Activated gamma-delta T cell (primary cell): ENCODE measurements at places on chromosomes 3 and 15.
A peak's percentile ranks its signal among the peaks of the same experiment; 100 is the strongest.

DNA sequence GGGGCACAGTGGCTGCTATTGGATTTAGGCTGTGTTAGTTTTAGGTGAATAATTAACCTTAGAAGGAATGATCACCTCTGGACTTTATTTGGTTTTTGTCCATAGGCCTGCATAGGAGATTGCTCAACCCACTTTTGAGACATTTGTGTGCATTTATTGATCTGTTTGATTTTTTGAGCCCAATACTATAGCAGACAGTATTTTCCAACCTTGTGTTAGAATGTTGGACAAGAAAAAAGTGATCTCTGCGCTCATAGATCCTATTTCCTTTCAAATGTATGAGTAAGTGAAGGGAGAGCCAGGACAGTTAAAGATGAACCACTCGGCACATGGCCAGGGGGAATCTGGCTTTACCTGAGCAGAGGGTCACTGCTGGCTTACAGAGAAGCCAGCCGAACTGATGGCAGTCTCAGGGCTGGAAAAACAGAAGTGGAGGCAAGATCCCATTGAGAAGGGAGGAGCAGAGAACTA, 8.8 kb upstream of the TOPBP1 start:
- no peak for DNase-seq

- no peak for DNase-seq
Observed at GRCh38 chr3:97810779-97811390, 10.9 kb upstream of the CRYBG3 start.

DNA sequence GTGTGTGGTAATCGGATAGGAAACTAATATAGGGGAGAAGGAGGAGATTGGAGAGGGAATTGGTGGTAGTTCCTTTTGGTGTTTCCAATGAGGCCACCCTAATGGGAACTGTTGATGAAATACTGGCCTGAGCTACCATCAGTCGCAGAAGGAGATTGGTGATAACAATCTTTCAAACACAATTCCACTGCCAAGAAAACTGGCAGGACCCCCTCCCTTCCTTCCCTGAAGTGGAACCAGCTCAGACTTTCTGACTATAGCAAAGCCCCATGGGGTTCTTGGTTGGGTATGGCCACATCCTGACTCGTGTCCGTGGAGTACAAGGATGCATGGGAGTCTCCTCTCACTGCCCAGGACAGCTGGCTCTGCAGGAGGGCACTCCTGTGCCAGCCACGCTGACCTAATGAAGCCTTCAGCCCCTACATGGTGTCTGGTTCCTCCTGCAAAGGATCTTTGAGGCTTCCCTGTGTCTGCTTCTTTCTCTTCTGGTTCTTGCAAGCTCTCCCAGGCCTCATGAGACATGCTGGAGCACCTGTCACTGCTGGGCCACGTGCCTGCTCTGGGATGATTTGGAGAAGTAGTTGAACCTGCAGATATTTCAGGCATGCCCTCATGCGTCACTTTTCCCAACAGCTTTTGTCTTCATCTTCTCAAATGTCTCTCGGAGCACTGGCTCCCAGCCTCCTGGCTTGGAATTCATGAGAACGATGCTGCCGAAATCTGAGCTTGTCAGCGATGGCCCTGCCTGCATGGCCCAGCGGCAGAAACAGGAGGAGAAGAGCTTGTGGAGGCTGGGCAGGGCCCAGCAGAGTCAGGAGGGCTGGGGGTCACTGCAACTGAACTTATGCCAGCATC, 90.0 kb upstream of the ADPGK start:
- DNase-seq = no peak

GRCh38 chr15:83844742-83845141, 190.8 kb downstream of the ADAMTSL3 start:
- no peak for DNase-seq

- no peak for DNase-seq
Observed at GRCh38 chr15:100031665-100032357, 298.6 kb upstream of the LYSMD4 start.

DNA sequence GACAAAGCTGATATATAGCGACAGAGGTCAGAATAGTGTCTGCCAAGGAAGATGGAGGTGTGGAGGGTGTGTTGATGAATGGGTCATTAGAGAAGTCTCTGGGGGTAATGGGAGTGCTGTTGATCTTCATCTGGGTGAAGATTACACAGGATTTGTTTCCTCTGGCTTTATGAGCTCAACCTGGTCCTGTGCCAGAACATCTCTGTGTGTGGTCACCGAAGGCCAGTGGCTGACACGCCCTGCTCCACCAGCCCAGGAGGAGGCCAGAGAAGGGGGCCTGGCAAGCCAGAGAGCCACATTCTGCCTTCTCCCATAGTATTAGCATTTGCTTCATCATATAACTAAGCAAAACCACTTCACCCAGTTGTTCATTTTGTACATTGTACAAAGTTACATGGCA, 121.1 kb downstream of the ZNF621 start:
- DNase-seq = no peak

- DNase-seq = no peak
Observed at GRCh38 chr3:25826510-25826909, 36.6 kb downstream of the OXSM start.

- DNase-seq = no peak
Observed at GRCh38 chr3:46900007-46900292, 22.4 kb downstream of the PTH1R start.

DNA sequence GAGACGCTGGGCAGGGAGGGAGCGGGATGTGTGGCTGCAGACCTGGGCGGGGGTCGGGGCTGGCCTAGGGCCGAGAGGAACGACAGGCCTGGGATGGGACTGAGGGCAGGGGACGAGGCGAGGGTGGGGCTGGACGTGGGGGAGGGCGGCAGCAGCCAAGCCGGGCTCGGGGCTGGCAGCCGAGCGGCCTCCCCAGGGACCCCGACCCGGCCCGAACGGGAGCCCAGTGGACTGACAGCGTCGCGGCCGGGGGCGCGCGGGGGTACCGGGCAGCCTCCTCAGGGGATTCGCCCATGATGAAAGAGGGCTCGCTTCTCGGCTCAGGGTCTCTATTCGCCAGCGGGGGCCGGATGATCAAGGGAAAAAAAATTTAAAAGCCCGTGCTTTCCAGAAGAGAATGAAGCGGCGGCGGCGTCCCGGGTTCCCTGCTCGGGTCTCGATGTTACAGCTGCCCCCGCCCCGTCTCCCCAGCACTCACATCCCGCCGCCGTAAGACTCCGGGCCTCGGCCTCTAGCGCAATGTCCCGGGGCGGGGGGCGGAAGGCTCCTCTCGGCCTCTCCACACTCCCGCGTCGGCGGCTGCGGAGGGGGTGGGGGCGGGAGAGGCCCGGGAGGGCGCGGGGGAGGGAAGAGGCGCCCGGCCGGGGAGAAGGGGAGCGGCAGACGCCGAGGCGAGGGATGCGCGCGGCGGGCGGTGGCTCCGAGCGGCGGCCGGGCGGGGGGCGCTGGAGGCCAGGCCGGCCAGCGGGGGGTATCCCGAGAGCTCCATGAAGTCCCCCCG, 4.3 kb downstream of the PTH1R start:
- no peak for DNase-seq

GRCh38 chr3:193021506-193022010, 103.9 kb upstream of the MB21D2 start:
- no peak for DNase-seq

DNA sequence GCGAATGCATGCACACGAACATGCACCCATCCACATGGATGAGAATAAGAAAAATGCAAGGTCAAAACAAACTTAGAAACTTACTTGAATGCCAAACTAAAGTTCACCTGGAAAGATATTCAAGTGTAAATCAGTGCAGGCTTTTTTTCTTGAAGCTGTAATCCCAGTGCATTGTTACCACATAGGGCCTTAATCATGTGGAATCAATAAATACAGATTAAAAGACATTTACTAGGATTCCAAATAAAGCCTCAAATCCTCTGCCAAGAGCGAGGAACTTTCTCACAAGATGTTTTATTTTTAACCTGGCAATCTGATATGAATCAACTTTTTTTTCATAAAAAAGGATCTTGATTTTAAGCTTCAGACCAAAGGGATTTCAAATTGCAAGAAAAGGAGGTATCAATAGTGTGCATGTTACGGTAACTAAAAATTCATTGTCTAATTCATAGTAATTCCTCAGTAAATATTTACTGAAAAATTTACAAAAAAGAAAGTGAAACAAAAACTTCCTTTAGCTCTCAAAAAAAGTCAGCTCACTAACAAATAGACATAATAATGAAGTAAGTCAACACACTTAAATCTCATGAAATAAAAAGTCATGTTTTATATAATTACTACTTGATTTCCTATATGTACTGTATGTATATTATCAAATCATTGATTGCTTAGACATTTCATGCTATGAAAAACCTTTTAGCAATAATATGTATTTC, 978.6 kb downstream of the PLOD2 start:
- DNase-seq = no peak

- DNase-seq = no peak
Observed at GRCh38 chr3:159273070-159273469, 471.2 kb downstream of the MFSD1 start.

GRCh38 chr3:45965653-45966052, 22.4 kb downstream of the CXCR6 start:
- peak; percentile 14 for DNase-seq

DNA sequence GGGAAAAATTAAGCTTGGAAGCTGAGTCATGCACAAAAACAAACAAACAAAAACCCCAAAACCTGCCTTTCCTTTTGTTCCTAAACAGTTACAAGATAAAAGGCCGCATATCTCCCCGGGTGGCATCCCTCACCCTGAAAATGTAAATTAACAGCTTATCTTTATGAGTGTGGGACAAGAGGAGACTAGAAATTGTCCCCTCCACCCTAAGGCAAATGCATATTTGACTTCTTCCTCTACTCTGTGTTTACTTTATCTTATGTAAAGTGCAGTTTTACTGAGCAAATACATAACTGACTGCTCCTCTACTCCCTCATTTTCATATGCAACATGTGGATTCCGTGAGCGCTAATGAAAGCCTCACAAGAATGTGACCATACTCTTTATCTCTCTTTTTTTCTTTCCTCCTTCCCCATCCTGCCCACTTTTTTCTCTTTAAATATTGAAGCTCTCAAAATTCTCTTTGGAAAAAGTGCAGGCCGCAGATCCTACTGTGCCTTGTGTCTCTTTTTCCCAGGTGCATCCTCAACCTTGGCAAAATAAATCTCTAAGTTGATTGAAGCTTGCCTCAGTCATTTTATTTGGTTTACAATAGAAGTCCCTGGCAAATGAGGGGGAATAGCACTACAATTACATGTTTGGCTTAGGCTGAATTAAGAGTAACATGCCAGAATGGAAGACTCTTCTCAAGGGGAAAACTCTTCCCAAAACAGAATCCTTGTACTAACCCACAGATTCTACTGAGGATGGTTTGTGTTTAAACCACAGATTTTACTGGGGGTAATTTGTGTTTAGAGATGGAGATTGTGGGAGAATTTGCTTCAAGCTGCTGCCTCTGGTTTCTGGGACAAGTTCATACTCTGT, 72.7 kb upstream of the WDR72 start:
- no peak for DNase-seq

- peak; percentile 34 for DNase-seq
Observed at GRCh38 chr3:46538803-46539442, 27.2 kb downstream of the LRRC2 start.

DNA sequence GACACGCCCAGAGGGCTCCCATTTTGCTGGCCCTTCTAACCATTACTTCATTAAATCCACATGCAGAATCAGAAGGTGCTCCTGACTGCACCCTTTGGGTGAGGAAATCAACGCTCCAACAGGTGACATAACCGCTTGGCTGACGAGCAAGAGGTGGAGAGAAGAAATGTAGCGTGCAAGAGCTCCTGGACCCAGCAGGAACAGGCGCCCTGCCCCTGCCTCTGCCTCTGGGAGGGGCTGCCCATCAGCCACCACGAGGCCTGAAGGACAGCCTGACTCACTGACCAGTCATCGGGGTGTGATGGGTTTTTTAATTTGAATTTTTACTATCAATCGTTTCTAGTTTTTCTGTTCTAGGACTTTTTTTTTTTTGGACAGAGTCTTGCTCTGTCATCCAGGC, 218.2 kb downstream of the ADAMTS17 start:
- DNase-seq = no peak

DNA sequence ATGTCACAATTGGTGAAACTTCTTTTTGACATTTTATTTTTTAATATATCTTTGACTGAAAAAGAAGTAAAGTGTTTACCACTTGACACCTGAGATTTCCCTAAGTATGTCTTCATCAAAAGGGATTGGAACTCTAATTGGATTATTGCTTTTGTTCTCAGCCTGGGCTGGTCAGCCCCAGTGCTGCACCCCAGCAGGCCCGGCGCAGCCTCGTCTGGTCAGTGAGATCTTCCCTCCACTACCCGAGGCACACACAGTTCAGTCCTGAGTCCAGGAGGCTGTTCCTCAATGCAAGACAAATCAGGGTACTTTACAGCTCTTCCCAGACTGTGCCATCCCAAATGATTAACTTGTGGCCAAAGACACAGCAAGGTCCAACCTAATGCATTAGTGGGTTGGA, 146.9 kb upstream of the SEMA6D start:
- DNase-seq = no peak

GRCh38 chr3:9345041-9345440, 17.8 kb upstream of the THUMPD3 start:
- DNase-seq = no peak

DNA sequence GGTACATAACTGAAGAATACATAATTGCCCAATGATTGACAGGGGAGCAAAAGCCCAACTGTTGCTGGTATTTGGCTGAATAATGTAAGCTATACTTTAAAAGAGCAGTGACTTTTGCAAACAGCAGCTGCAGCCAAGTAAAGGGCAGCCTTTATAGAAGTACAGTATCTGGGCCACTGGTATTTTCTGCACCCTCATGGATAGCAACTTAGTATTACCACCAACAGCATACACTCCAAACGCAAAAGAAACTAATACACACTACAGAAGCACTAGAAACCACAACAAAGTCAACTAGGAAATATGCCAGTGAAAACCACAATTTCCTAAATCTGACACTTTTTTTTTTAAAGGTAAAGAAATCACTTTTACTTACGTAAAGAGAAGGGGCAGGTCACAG, 206.1 kb downstream of the TIGIT start:
- DNase-seq = no peak

DNA sequence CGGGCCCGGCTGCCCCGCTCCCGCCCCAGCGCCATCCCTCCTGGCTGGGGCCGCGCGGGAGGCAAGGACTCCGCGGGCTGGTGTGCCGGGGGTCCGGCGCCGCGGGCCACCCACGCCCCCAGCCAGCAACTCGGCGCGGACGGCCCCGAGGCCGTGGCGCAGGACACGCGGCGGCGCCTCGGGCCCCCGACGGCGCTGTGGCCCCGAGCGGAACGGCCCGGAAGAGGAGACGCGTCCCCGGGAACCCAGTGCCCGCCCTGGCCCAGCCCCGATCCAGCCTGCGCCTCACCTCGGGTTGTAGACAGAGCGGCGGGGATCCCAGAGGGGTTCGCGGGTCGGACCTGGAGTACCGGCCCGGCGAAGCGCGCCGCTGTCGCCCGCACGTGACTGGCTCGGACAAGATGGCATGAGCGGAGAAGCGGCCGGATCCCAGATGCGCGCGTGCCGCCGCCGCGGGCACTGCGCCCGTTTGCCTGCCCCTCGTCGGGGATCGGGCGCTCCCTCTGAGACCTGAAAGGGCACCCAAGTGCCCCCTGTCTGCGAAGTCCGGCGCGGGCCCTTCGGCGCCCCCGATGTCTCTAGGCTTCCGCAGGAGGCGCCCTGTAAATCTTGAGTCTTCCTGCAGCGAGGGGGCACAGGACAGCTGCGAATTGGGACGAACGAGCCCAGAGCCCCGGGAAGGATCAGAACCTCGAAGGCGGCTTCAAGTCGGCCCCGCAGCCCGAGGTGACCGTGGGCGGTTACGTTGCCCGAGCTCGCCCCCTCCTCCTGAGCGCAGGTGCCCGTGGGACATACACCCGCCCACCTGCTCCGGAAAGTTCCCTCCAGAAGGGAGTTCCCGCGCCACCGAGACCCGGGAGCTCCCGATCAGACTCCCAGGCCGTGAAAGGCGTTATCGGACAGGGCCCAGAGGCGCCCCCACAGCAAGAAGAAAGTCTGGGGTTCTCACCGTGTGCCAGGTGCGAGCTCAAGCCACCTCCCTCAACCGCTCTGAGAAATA, 598 bp upstream of the SFMBT1 start:
- DNase-seq = peak; percentile 59
